ENCODE measurements at places on chromosomes 1 and 21.
A peak's percentile ranks its signal among the peaks of the same experiment; 100 is the strongest.

GRCh38 chr1:17892225-17892624 lies 137.1 kb downstream of the ACTL8 start:
- no peak for DNase-seq

DNA sequence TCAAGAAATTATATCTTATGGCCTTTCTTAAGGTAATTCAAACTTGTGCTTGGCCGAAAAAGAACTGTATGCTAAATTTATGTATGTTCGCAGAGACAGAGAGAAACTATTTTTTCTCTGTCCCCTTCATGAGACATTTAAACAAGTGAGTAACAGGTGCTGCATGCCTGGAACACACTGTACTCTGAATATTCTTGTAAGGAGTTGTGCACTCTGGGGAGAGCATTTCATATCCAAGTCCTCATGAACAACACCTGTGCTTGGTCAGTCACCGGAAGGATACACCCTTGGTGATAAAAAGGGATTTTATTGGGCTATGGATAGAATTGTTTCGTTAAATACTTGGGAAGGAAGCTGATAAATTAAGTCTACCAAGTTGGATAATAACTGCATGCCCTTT lies 220.8 kb upstream of the NRIP1 start:
- DNase-seq = no peak

- peak; percentile 54 for DNase-seq
Observed at GRCh38 chr21:14942801-14943490, 121.9 kb downstream of the NRIP1 start.

DNA sequence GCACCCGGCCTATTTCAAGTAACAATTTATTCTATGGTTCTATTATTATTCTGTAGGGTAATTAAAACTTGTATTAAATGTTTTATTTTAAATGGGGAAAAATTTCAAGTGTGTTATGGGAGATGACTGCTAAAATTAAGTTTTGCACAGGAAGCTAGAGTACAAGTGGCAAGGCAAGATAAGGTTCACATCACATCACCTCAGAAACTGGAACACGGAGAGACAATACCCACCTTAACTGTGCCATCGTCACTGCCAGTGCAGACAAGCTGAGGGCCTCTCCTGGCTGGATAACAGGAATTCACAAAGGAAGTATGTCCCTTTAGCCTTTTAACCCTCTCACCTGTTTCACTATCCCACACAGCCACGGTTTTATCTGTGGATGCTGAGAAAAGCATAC lies 7.6 kb downstream of the SNRNP40 start:
- no peak for DNase-seq

DNA sequence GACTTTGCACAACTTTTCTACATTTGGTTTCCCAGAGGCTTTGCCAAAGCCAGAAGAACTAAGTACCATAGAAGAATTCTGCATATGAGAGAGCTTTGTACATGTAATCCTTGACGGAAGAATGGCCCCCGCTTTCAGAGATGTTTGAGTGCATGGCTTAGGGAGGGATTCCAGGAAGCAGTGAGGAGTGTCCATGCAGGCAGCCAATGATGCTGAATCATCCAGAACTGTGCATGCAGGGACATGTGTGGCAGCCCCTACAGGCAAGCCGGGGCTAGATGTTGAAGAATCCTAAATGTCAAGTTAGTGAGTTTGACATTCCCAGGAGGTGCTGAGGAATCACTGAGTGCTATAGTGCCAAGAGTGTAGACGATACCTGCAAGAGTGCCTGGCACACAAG lies 9.9 kb upstream of the HAO2 start:
- DNase-seq = peak; percentile 11

DNA sequence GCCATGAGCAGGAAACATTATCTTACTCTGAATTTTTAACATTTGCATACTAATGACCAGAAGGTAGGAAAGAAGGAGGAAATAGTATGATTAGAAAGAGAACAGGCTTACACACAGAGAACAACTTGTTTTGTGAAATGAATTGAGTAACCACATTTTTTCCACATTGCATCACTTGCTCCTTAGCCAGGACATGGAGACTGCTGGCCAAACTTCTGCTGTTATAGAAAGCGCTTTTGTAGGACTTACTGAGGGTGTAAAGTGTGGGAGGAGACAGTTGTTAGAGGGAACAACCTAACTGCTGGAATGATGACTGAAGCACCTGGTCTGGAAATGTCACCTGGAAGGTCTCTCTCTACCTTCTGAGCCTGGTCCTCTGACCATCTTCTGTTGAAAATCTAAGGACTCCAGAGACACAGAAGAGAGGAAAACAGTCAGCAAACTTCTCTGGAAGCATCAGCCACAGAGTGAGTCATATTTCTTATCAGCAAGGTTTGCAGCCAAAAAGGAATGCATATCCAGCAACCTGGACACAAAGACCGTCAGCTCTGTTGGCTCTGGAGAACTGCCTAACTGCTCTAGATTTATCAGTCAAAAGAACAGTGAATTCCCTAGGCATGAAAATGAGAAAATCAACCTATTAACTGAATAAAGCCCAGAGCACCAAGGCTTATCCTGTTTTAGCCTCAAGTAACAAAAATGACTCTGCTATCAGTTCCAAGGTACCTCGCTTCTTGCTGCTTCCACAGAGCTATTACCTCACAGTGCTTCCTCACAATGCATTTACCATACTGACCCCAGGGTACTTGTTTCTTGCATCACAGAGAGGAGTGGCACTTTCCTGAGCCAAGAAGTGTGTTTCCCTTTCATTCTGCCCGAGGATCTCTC lies 88.0 kb upstream of the SLFNL1 start:
- peak; percentile 98 for DNase-seq

DNA sequence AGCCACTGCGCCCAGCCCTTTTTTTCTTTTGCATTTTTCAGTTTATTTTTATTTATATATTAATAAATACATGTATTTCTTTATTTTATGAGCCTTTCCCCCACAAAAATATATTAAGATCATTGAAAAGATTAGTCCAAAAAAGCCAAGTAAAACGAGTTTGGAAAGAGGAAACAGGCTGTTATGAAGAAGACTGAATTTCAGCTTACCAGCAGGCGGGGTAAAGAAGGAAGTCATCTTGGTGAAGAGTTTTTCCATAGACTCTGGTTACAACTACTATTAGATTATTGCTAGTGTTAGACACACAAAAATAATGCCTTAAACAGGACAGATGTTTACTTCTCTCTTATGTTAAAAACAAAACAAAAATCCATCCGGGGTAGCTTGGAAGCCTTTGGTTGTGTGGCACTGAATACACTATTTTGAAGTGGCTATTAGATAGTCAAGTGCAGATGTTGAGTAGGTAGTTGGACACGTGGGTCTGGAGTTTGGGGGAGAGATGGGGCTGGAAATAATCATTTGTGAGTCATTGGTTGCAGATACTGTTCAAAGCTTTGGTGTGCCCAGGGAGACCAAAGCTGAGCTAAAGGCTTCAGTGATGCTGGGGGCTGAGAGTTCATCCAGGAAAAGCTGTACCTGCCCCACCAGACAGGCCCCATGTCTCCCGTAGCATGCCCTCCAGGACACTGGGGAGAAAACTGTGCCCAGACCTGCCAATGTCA lies 8.7 kb upstream of the LRRC71 start:
- no peak for DNase-seq

- DNase-seq = peak; percentile 99
Observed at GRCh38 chr1:186375152-186375928, at the start of the genes ODR4 and TPR. Gene ODR4, plus strand, starts transcription at chr1:186375838. Its CDS starts 3,948 bp downstream, at chr1:186379786. Gene TPR, minus strand, starts transcription at chr1:186375253. Its CDS starts 225 bp downstream, at chr1:186375028.

GRCh38 chr21:45580181-45580575 lies 37.9 kb upstream of the SLC19A1 start:
- no peak for DNase-seq

DNA sequence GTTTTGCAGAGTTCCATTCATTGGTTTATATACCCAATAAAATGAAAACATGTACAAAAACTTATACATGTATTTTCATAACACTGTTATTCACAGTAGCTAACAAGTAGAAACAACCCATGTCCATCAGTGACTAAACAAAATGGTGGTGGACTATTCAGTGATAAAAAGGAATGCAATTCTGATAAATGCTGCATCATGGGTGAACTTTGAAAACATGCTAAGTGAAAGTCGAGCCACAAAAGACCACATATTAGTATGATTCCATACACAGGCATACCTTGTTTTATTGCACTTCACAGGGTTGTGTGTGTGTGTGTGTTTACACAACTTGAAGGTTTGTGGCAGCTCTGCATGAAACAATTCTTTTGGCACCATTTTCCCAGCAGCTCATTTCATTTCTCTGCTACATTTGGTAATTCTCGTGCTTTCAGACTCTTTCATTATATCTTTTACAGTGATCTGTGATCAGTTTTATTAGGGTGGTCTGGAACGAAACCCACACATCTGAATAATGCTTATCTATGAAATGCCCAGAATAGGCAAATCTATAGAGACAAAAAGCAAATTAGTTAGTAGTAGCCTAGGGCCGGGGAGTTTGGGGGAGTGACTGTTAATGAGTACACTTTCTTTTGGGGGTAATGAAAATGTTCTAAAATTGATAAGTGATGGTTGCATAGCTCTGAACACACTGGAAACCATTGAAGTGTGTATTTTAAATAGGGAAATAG lies 27.2 kb downstream of the RNF11 start:
- no peak for DNase-seq

GRCh38 chr1:109883248-109883955 lies 27.2 kb upstream of the CSF1 start:
- DNase-seq = peak; percentile 29

GRCh38 chr1:210132582-210132981 lies 100.0 kb upstream of the SERTAD4 start:
- peak; percentile 53 for DNase-seq

GRCh38 chr1:7333094-7333493 lies 438.0 kb upstream of the VAMP3 start:
- DNase-seq = no peak

GRCh38 chr1:46522184-46522968 lies 29.1 kb downstream of the KNCN start:
- peak; percentile 95 for DNase-seq

DNA sequence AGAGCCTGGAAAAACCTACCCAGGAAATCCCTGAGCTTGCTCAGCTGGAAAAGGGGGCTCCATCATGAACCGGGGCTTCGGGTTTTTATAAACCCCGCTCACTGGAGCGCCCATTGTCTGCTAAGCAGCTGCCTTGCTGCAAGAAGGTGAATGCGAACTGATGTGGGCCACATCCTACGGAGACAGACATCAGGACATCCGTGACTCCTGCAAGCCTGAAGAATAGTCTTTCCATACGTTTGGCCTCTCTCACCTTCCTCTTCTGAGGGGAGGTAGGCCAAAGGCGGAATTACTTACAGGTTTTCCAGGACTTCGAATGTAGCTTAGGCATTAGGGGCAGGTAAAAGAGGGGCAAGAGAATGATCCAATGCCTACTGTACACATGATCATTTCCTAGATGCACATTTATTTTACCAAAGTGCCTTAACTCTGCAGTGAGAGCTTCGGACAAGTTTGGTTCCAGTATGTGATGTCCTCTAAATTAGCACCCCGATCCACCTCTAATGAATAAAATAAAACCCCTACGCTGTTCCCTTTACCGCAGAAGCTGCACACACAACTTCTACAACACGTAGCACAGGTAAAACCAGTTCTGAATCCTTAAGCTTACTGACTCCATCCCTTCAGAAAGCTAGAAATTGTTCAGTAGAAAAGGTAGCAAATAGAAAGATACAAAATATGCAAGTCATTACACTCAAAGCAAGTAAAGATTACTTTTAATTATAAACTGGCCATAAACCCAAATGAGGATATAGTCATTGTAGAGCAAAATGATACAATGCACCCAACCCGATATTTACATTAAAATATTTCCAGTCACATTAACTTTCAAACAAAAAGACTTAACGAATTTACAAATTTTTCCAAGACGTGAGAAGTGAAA lies 866 bp upstream of the SORT1 start:
- no peak for DNase-seq

DNA sequence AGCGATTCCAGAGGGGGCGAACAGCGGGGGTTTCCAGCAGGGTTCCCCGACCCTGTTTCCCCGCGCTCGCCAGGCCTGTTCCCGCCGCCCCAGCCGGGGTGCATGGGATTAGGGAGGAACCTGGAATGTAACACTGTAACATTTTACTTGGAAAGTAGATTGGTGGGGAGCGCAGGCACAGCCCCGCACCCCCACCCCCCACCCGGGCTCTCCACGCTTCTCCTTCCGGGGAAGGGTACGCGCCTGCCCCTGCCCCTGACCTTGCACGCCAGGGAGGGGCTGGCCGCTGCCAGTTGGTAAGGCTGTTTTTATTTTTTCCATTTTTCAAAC lies 427 bp downstream of the FAM3B start:
- no peak for DNase-seq

DNA sequence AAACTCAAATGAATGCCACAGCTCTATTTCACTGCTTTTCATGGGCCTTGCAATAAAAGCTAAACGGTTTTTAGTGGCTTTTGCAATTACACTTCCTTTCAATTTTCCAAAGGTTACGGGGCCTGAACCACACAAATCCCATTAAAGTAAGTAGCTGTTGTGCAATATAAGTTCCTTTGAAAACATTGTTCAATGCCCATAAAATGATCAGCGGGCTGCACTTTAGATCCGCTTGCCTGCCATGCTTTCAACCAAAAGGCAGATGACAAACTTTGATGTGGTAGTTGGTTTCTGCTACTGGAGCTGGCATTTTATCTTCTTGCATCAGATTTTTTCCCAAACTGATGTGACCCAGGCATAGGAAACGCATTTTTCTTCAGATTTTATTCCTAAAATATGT lies 50.2 kb downstream of the PRRX1 start:
- no peak for DNase-seq

DNA sequence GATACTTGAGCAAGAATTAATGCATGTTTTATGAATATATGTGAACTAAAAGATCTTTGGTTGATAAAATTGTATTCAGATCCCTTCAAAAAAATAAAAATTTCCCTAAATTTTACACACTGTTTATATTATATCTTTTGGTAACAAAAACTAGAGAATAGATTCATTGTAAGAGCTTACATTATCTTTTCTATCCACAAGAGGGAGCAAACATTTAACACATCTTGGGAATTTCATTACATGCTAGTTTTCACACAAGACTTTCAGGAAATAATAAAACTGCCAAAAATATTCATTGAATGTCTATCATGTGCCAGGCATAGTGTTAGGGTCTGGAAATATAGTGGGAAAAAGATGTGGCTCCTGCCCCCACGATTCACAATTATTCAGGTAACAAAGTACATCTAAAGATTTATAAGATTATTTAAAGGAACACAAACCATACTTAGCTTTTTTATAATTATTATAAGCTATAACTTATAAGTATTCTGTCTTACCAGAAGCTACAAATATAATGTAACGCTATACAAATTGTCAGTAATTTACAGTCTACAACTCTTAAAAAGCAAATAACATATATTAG lies 30.6 kb downstream of the FAF1 start:
- DNase-seq = peak; percentile 52

DNA sequence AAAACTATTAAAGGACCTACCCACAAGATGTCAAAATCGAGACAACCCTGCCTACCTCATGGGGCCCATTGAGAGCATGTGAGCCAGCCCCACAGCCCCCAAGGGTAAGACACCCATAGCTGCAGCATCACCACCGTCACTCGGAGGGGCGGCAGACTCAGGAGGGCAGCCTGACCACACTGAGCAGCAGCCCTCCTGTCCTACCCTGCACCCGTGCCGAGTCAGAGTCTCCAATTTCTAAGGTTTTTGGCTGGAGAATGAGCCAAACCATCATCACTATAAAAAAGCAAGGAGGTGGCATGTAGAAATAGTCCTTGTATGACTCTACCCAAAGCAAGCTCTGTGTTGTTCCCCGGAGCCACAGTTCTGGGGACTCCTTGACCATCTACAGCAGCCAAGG lies 94.7 kb downstream of the SSBP3 start:
- no peak for DNase-seq
